ENCODE measurements at places on chromosomes 2 and 18.

DNA sequence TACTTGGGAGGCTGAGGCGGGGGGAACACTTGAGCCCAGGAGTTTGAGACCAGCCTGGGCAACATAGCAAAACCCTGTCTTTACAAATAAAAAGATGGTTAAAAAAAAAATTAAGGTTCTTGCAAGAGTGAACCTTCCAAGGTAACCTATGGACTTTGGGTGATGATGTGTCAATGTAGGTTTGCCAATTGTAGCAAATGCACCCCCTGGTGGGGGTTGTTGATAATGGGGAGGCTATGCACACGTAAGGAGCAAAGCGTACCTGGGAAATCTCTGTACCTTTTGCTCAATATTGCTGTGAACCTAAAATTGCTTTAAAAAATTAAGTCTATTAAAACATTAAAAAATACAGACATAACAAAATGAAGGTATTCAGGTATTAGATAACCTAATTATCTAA is 70.4 kb downstream of the CWC22 start:
- DNase-seq = no peak

- DNase-seq = no peak
Observed at GRCh38 chr18:50189160-50189559, 5.8 kb downstream of the MYO5B start.

DNA sequence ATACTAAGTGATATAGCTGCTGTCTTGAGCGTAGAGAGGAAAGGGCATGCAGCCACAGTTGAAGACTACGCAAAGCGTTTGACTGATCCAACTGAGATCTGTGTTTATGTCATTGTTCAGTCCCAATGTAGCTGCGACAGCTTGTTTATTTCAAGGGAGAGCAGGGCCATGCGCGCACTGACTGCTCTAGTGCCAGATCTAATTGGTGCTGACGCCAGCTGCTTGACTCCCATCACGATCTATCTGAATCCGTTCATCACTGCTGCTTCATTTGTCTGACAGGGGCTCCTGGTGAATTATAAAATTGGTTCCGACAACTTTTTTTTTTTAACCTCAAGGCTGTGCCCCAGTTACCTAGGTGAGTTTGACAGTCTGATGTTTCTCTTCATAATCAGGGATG is 75.7 kb downstream of the CHST9 start:
- DNase-seq = no peak

DNA sequence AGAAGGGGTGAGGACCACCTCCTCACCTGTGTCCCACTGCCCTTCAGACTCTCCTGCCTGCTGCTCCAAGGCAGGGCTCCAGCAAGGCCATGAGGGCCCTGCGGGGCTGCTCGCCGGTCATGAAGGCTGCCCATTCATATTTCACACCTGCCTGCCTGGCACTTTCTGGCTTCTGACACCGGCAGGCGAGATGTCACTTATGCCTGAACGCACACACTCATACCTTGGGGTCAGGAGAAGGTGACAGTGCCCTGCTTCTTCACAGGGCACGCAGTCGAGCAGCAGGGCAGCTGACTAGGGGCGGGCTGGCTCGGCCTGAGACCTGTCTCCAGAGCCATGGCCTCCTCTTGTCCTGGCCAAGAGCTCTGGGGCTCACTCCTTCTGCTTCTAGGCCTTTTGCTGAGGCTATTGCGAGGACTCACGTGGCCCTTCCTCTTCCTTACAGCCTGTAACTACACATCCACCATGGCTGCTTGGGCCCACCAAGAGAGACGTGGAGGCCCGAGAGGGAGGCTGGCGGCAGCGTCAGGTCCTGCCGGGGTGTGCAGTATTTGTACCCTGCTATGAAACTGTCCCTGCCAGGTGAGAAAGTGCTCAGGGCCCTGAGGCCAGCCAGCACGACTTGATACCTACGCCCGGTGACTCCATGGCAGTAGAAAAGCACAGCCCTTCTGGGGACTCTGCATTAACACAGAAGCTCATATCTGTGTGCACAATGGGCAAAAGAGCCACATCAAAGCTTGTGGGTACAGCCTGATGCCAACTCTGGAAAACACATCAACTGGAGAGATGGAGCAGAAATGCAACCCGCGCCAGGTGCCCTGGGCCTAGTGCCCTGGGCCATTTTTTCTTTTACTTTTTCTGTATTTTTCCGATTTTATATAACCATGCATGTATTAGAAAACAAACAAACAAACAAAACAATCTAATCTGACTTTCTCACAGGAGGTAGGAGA is 30.6 kb downstream of the HS6ST1 start:
- DNase-seq = no peak

DNA sequence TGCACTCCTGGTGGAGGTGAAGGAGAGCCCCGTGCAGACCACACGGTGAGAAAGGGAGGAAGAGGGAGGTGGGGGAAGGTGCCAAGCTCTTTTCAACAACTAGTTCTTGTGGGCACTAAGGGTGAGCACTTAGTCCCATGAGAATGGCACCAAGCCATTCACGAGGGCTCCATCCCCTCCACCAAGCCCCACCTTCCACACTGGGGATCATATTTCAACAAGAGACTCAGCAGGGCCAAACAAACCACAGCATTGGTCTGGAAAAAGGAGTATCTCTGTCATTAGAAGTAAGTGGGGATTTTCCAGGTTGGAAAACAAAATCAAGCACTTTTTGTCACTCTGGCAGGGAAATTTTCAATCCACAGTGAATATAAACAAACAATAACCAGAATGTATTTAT is 38.4 kb downstream of the ZAP70 start:
- no peak for DNase-seq

GRCh38 chr2:142140434-142140845 is 9.6 kb upstream of the LRP1B start:
- no peak for DNase-seq

DNA sequence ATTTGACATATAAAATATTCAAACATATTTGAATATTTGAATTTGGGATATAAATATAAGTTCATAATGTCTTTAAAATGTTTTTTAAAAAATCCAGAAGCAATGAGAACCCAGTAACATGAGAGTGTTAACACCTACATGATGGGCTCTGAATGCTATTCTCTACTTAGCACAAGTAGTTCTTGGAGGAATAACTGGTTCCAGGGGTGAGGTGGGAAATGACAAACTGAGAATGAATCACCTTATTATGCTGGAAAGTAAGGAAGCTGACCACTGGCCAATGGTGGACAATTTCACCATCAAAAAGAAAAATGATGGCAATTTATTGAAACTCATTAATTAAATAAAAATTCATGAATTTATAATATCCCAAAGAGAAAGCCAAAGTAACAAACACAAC is 79.6 kb upstream of the NABP1 start:
- DNase-seq = no peak

DNA sequence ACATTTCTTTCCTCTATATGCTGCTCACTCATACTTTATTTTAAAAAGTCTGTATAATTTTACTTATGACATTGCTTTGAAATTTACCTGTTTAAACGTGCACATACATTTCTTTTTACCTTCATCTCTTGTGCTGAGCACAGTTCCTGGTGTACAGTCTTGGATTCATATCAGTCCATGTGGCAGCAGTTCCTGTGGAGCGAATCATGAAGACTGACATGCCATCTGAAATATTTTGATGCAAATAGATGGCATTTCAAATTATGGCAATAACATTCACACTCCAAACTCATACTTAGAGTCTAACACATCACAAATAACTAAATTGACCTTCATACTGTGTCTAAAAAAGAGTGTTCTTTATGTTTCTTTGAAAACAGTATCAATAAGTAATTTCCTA is 90.3 kb upstream of the CDH2 start:
- DNase-seq = no peak

DNA sequence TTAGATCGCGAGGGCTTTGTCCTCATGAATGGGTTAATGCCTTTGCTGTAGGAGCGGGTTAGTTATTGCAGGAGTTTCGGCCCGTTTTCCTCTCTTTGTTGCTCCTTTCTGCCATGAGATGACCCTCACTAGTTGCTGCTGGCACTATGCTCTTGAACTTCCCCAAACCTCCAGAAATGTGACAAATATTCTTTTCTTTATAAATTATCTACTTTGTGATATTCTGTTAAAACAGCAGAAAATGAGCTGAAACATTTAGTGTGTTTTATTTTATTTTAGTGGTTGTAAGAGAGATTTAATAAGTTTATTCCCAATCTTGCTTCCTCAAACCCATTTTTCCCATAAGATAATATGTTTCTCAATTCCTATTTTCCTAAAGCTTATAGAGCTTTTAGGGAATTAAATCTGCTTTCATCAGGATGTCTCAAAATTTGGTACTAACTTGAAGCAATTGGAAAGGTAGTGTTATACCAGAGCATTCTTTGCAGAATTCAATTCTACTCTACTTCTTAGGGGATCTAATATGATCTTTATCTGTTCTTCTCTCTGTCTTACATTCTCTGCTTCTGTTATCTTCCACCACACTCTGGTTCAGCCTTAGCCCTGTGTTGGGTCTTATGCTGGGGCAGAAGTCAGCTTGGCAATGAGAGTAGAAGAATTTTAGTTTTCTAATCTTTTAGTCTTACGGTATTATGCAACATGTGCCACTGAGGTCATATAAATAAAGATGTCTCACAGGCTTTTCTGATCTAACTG is 23.1 kb downstream of the DDX1 start:
- no peak for DNase-seq

DNA sequence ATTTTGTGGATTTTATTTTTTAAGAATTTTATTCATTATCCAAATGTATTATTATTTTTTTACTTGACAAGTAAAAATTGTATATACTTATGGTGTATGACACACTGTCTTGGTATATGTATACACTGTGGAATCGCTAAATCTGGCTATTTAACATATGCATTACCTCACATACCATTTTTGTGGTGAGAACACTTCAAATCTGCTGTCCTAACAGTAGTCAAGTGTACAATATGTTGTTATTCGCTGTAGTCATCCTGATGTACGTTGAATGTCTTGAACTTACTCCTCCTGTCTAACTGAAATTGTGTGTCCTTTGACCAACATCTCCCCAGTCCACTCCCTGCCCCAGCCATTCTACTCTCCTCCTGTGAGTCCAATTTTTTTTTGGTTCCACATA is 153.2 kb upstream of the PTPRM start:
- DNase-seq = no peak

DNA sequence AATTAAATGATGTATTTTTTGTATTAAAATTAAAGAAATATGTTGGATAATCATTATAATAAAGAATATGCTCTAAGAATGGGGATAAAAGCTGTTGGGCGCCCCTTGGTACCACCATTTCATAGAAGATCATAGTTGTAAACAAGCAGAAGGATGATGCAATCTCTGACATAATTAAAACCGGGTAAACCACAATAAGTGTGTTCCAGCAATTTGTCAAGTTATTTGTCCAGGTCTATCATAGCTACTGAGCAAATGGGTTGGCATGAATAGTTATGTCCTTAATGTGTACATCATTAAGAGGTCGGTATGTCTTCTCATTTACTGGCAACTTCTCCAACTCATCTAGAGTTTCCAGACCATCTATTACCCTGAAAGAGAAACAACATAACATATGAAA is 6.7 kb upstream of the CLK1 start:
- no peak for DNase-seq

DNA sequence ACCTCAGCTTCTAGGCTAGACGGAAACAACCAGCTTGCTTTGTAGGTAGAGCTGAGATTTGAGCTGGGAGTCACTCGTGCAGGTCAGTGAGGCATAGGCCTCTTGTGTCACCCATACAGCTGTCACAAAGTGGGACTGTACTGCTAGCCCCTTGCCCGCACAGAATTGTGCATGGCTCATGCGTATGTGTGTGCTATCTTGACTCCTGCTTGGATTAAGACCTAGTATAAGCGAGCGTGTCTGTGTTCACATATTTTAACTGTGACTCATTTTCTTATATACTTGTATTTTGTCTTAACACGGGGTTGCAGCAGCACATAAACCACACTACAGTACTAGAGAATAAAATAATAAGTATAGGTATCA is 20.1 kb downstream of the CEP68 start:
- DNase-seq = no peak

GRCh38 chr2:54657664-54658083 is 65.8 kb upstream of the EML6 start:
- no peak for DNase-seq

- no peak for DNase-seq
Observed at GRCh38 chr18:3578621-3579020, 128.6 kb downstream of the TGIF1 start.

GRCh38 chr2:10537522-10538199 is 89.5 kb upstream of the ODC1 start:
- DNase-seq = peak; percentile 5

DNA sequence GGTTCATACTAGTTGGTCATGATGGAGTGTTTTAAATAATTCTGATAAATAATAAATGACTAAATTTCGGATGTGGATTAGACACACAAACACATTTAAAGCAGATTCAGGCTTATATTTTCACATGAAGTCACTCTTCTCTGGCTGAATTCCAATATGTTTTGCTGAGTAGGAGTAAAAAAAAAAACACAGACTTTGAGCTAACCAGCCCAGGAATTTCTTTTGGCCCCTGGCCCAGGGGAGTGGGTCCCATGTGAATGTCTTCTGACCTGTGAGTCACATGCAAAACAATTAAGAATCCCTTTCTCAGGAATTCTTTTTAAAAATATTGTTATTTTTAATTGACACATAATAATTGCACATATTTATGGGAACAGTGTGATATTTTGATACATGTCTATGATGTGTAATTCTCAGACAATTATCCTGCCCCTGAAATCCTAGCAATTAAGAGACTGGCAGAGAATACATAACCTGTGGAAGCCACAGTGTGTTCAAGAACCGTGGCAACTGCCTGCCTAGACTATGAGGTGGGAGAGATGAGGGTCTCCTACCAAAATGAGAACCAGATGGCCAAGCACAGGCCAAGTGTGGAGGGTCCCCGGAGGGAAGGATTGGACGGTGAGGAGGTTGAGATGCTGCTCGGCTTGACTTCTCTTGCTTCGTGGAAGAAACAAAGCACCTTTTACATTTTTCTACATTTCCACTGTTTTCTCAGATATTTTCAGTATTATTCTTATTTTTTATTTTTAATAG is 236.4 kb downstream of the PIEZO2 start:
- DNase-seq = no peak

GRCh38 chr2:135299658-135300244 is 231.3 kb downstream of the ZRANB3 start:
- DNase-seq = no peak

GRCh38 chr18:35089382-35089781 is 48.2 kb downstream of the MAPRE2 start:
- DNase-seq = no peak

GRCh38 chr2:68906716-68907115 is 35.5 kb upstream of the BMP10 start:
- DNase-seq = no peak

- DNase-seq = no peak
Observed at GRCh38 chr2:224871813-224872212, 155.6 kb upstream of the CCDC195 start.

DNA sequence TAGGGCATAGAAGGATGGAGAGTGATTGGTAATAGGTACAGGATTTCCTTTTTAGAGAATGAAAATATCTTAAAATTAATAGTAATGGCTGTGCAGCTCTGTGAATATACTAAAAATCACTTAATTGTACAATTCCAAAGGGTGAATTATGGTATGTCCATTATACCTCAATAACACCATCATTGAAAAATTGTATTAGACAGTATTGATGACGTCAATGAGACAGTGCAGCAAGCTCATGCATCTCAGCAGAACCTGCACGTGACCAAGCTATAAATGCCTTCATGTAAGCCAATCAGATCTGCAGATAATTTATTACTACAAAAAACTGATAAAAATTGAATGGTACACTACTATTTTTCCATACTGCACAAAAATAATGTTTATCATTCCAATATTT is 354.4 kb upstream of the CDH19 start:
- DNase-seq = no peak
